ENCODE measurements at places on chromosomes 5 and 9.

DNA sequence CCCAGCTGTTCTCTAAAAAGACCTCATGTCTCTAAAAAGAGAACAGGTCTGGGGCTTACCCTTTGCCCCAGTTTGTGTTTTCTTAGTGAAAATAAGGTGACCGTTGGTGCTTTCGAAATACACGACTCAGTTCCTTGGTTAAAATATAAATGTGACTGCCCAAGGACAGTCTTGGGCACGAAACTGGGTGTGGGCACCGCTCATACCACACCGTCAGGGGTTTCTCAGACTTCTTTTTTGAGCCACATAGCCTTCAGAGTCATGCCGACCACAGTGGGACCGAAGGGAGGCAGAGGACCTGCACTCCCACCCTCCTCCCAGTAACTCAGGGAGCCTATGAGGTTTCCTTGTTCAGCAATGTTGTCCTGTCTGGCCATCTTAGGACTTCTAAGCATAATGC, 6.5 kb downstream of the SNX18 start:
- no peak for DNase-seq

GRCh38 chr9:4830699-4831098, 38.0 kb downstream of the RCL1 start:
- no peak for DNase-seq

DNA sequence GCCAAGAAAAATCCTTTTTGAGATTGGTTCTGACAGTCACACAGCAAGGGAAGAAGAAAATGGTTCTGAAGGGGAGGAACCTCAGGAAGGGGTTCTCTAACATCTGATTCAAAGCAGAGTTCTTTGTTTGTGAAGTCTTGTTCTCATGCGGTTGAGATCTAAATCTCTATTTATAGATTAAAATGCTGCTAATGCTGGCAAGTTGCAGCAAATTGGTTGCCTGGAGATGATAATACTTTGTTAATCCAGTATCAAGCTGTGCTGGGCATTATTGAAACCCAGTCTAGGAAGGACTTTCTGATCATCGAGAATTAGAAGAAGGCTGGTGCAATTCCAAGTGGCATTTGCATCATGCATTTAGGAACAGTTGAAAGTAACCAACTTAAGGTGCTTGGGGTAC, 34.0 kb upstream of the SLC28A3 start:
- DNase-seq, result peak; percentile 9

- no peak for DNase-seq
Observed at GRCh38 chr5:102753889-102754766, 977 bp upstream of the PAM start.

- no peak for DNase-seq
Observed at GRCh38 chr5:172498431-172499129, 44.3 kb upstream of the SH3PXD2B start.

DNA sequence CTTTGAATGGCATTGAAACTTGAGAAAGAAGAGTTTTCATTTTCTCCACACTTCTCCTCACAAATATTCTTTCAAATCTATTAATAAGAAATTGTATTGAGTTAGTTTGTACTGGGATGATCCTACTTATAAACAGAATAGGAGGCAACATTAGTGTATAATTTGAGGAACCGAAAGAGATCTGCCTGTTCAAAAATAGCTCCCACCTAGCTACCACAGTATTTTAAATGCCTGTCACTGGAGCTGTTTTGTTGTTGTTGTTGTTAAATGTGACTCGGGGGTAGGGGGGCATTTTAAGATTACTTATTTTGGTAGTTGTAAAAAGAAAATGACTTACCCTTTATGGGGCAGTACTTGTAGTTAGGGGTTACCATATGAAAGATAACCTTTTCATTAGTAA, 20.1 kb upstream of the HAPLN1 start:
- DNase-seq, result no peak

DNA sequence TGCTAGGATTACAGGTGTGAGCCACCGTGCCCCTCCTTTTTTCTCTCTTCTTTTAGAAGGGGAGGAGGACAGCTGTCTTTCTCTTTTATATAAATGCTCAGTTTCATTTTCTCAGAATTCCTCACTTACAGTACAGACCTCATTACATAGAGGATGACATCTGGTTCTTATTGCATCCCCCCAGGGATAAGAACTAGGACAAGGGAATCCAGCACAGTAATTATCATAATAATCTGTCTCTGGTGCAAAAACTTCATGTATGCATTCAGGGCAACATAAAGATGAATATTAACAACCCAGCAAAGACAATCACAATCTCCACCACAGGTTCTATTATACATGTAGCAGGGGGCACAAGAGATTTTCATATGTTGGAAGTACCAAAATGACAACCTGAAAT, 5.1 kb downstream of the SPZ1 start:
- no peak for DNase-seq

DNA sequence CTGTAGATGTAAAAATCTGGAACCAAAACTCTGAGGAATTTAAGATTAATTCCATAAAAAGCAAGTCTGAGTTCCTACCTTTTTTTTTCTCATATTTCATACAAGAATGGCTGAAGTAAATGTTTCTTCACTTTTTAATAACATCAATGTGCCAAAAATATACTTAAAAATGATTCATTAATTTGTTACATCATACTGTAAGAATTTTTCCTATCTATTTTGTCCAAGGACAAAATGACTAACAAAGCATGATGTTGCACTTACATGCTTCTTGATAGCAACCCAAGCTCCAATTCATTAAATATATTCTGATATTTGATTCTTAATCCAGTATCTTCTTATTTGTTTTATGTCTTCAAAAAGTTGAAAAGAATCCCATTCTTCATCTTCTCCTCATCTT, 988.3 kb downstream of the TLE1 start:
- DNase-seq, result no peak

DNA sequence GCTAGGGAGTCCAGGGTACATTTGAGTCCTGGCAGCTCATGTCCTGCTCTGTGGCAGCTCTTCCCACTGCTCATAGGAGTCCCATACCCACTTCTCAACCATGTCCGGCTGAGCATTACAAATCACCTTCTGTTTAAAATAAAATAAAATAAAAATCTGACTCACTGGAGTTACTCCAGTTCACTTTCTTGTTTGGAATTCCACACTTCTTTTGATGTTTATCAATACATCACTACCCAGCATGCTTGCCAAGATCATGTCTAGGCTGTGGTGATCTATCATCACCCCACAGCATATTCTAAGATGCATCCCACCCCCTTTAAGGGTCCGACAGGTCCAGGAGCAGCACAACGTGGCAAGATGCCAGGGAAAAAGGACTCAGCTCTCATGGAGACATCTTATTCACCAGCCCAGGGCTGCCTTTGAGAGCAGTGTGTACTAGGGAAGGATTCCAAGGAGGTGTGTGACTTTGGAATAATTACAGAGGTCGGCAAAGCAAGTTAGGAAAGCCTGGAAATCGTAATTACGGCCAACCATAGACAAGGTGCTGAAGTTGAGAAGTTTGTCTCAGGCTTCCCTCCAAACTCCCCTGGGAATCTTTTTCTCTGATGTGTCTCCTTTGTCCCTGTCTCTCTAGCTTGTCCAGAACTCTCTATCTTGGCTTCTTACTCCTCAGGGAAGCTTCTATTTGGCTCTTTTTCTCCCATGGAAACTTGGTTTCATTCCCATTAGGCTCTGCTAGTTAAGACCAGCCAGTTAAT, 111.4 kb upstream of the SLC1A3 start:
- no peak for DNase-seq

- no peak for DNase-seq
Observed at GRCh38 chr9:136621019-136621733, 41.5 kb upstream of the EGFL7 start.
